ENCODE measurements at places on chromosomes 1 and 21. TPM values are rescaled to one million over a fixed set of nuclear protein-coding genes. Genes with fewer than 3 reads are reported as not detected.

TNFRSF18 gene
- 2.6 TPM for total RNA-seq

FHL3 gene
- total RNA-seq = 21.0 TPM

SH2D5 gene
- total RNA-seq = not detected

CHIA gene
- not detected for total RNA-seq

FALEC gene
- 1.0 TPM for total RNA-seq

DNA sequence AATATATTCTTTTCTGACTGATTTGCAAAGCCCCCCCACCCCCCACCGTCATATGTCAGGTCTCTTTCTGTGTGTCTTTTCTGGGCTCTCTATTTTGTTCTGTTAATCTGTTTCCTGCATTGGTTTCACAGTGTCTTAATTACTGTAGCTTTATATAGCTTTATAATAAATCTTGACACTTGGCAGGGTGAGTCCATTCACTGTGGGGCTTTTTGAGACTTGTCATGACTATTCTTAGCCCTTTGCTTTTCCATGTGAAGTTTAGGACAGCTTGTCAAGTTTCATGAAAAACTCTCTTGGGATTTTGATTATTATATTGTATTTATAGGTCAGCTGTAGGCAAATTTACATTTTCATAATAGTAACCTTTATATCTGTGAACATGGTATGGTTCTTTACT lies 50.4 kb downstream of the MIGA1 start:
- no peak for DNase-seq

DNA sequence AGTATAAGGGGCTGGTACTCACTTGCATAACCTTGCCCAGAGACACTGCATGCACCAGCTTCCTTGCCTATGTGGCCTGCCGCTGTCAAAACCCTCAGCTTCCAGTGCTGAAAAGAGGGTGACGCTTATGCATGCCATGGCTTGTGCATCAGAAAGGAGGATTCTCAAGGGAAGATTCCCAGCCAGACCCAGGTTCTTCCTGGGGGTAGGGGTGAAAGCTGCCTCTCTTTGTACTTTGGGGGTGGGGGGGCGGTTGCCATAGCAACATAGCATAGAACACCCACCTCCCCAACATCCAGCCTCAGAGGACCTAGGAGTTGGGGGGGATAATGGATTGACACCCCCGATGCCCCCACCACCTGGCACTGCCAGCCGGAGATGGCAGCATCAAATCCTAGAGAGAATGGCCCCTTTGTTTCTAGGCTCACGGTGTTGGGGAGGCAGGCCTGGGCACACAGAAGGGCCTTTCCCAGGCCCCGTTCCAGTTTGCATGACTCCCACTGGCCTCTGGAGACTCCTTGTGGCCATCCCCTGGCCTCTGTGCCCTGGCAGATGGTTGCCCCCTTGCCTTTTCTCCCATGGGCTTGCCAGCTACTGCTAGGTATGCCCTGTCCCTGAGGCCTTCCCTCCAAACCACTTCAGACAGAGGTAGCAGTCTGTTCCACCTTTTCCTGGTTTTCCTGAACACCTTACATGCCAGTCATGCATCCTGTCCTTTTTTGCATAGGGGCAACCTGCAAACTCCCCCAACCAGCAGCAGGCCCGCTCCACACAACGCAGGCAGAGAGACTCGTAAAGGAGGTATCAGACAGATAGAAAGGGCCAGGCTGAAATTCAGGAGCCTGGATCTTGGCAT lies 44.6 kb downstream of the RHBG start:
- no peak for DNase-seq

- peak; percentile 51 for DNase-seq
These were observed 3.9 kb upstream of the TGFBR3 start for GRCh38 chr1:91889717-91890459.

DNA sequence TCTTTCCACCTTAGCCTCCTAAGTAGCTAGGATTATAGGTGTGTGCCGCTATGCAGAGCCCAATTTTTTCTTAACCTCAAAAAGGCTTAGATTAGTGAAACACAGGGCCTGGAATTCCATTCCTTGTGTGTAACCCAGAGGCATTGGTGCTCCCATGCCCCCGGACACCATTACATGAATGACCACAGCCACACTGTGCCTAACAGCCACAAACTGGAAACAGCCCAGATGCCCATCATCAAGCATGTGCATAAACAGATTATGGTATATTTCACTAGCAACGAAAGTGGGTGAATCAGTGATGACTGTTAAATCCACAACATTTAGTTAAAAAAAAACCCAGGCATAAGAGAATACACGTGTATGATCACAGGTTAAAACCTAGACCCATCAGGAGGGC lies 24.4 kb downstream of the ADAM30 start:
- no peak for DNase-seq

DNA sequence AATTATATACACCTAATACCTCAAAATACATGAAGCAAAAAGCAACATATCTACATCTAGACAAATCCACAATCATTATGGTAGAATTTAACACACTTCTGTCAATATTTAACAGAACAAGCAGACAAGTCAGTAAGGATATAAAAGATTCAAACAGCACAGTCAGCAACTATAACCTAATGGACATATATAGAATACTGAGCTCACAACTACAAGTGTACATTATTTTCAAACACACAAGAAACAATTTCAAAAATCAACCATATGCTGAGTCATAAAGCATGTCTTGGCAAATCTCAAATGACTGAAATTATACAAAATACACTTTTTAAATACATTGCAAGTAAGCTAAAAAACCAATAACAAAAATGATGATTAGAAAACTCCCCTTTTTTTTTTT lies 178.0 kb downstream of the TOMM20 start:
- no peak for DNase-seq

DNA sequence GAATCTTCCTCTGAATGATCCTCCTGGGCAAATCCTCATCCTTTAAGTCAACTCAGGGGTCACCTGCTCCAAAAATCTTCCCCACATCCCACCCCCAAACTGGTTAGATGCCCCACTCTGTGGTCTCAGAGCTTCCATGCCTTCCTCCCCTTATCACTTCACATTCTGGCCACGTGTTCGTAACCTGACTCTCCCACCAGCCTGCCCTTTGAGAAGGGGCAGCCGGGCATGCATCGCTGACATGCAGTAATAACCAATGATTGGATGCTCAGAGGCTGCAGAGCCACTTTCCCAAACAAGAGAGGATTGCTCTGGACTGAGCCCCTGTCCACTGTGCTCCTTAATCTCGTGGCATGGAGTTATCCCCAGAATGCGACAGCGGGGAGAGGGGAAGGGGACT lies 7.0 kb downstream of the LELP1 start:
- DNase-seq = no peak

- no peak for DNase-seq
These were observed 261.7 kb downstream of the TM2D1 start for GRCh38 chr1:61463220-61463619.

GRCh38 chr1:229197265-229197585 lies 73.7 kb upstream of the RAB4A start:
- DNase-seq = no peak

- DNase-seq = no peak
These were observed 7.3 kb downstream of the HENMT1 start for GRCh38 chr1:108653431-108654105.

- DNase-seq = peak; percentile 45
These were observed 73.2 kb upstream of the ABCG1 start for GRCh38 chr21:42145569-42146272.

DNA sequence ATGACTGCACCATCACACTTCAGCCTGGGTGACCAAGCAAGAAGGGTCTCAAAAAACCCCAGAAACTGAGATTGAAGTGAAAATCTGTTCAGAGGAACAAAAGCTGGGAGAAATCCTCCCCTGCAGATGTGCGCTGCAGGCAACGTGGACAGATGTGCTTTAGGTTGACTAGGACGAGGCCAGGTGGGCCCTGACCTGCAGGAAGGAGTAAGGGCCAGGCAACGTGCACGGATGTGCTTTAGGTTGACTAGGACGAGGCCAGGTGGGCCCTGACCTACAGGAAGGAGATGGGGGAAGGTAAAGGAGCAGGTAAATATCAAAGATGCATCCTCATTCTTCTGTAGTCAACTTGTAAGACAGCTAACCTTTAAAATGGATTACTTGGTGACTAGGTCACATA lies 2.5 kb upstream of the KRTAP12-1 start:
- no peak for DNase-seq

DNA sequence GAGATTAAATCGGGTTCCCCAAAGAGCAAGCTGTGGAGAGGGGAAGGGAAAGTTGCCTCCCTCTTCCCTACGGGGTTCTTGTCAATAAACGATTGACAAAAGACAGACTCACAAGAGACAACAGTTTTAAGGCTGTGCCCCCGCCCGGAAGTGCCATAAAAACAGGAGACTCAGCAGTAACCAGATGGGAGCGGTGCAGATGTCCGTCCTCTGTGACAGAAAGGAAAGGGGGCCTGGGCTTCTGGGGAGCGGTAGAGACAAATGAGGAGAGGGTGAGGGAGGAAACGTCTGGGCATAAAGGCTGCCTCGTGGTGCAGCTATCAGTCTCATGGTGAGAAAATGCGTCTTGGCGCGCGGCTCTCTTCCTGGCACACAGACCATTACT lies 5.9 kb downstream of the TP73 start:
- DNase-seq = no peak

GRCh38 chr1:6515771-6516170 lies 24.3 kb upstream of the PLEKHG5 start:
- no peak for DNase-seq

- DNase-seq = no peak
These were observed 123.9 kb downstream of the PTBP2 start for GRCh38 chr1:96845464-96845863.

GRCh38 chr1:247077213-247077612 lies 1.4 kb downstream of the ZNF670 start:
- DNase-seq = no peak

- no peak for DNase-seq
These were observed 3.8 kb downstream of the LIN9 start for GRCh38 chr1:226305184-226305583.
